ENCODE measurements at places on chromosomes 5 and 9.

DNA sequence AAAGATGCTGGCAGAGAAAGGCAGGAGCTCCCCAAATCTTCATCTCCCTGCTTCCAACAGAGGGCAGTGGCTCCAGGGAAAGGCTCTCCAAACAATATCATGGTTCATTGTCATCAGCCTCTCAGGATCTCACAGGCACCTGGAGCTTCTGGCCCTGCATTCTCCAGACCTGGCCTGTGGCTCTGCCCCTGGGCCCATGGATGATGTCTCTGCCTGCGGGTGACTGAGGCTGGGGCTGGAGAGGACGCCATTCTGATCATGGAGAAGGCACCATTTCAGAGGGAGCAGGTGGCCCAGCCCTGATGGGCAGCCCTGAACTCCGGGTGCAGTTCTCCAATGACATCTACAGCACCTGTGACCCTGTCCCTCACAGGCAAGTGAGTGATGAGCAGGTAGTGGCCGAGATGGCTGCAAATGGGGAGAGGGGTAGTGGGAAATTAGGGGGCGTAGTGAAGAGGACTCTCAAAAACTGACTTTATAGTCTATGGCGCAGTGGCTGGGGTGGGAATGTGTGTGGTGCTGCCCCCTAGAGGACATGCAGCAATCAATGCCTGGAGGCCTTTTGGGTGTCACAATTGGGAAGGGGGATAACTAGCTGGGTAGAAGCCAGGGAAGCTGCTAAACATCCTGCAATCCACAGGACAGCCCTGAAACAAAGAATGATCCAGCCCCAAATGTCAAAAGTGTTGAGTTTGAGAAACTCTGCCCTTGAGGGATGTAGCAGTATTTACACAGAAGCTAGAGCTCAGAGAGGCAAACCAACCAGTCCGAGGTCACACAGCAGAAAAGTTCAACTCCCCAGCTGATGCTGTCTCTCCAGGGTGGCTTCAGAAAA is 3.2 kb downstream of the SH3PXD2B start:
- DNase-seq, result no peak

- no peak for DNase-seq
Observed at GRCh38 chr5:14339468-14339867, 196.3 kb downstream of the TRIO start.

GRCh38 chr5:135222771-135223170 is 176.3 kb downstream of the MACROH2A1 start:
- DNase-seq, result no peak

GRCh38 chr5:104598285-104598684 is 1035.7 kb upstream of the NUDT12 start:
- DNase-seq, result no peak

- no peak for DNase-seq
Observed at GRCh38 chr9:4225291-4226028, 74.4 kb downstream of the GLIS3 start.
